Cardiac septum (tissue), 1 donor: ENCODE measurements at places on chromosomes 5 and 9. TPM values are rescaled to one million over a fixed set of nuclear protein-coding genes. Genes with fewer than 3 reads are reported as not detected.

CD72 gene
- 0.59 TPM for total RNA-seq

BTNL8 gene
- 0.43 TPM for total RNA-seq

WDR38 gene
- total RNA-seq = not detected

- no peak for DNase-seq
Measured at GRCh38 chr9:113255438-113255837, 19.9 kb downstream of the CDC26 start.

DNA sequence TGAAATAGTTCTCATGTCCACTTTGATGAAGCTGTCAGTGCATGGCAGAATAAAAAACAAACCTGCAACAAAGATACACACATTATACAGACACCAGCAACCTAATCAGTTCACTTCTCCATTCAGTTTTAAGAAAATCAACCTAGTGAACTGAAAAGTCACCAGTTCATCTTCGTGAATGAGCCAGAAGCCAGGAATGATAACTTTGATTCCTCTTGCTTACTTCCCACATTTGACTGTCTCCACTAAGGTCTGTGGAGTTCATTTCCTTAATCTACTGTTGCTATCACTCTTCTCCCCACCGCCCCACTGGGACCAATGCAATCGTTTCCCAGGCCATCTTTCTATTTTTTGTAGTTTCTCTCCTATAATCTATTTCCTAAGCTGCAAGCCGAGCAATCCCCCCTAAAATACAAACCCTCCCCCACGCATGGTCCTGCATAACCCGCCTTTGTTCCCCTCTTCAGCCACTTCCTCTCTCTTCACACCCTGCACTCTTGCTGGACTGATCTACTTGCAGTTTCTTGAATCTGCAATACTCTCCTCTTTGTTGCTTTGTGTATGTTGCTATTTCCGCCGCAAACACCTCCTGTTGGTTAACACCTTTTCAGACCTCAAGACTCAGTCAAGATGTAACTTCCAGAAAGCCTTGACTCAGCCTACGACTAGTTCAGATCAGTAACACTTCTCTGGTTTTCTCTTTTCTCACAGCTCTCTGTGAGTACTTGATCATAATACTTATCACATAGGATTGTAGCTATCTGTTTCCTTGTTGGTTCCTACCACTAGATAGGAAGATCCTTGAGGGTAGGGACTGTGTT, 16.6 kb downstream of the STOM start:
- DNase-seq = no peak

DNA sequence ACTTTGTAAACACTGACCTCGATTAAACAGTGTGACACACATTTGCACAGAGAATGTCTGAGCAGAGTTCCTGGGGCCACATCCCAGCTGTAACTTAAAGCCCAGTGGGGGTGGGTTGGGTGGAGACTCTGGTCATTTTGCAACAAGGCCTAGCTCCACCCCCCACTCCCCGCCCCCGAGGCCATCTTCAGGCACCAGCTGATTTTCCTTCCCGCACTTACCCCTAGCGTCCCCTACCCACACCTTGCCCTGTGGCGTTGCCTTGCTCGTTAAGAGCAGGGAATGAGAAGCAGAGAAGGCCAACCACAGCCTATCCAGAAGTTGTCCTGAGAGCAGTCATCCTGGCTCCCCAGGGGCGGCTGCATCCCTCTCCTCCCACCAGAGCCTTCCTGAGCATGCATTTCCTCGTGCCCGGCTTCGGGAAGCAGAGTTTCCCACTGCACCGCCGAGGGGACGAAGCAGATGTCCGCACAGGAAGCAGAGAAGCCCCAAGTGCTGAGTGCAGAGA, 101.7 kb upstream of the SARDH start:
- DNase-seq = no peak

- no peak for DNase-seq
Measured at GRCh38 chr5:80239680-80240367, 16.0 kb downstream of the SERINC5 start.

DNA sequence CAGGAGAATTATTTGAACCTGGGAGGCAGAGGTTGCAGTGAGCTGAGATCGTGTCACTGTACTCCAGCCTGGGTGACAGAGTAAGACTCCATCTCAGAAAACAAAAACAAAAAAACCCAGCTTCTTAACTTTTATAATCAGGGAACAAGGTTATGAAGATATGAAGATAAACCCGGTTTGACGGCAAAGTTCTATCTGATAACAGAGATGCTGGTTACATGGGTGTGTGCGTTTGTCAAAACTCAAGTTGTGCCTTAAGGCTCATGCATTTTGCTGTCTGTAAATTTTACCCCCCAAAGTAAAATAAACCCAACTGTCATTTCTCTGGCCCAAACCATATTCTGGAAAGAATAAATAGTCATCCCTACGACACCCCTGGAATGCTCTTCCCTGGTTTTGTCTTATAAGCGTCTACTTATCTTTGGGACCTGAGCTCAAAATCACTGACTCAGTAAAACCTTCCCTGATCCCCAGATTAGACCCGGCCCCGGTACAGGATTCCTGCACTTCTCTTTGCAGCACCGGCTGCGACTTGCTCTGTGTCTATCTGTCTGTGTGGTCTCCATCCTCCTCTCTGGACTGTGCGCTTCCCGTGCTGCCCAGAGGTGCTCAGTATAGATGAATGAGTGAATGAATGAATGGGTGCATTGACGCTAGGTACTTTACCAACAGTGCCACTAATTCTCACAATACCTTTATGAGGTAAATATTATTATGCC, 172.2 kb downstream of the DAB2IP start:
- no peak for DNase-seq

DNA sequence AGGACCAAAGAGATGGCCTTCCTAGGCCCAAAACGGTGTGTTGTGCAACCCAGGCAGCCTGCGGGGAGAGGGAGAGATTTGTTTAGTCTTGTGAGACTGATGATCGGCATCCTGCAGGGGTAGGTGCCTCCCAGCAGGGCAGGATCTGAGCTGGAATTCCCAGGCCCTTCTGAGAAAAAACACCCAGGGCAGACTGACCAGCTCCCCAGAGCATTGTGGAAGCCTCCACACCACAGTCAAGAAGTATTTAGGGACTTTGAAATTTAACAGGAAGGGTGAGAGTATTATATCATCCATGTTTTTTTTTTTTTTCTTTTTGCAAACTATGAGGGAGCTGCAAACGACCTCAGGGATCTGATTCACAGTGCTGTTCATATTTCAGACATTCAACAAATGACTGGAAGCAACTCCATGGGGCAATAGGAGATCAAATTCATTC, 104.5 kb upstream of the LHFPL2 start:
- DNase-seq = no peak
